ENCODE measurements at places on chromosomes 7 and 10.

DNA sequence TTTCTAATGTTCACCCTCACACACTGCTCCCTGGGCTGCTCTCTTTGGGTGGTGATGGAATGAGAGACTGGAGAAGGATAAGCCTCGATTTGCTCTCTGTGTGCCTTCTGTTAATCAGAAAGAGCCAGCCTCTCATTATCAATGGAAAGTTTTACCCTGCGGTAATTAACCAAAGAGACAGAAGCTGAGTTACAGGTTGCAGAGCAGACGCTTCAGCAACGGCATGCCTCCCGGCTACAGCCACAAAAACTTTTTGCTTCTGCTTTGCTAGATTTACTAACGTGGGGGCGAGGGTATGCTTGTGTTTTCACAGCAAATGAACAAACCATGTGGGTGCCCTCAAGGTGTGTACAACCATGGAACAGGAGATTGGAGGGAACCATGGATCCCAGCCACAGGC lies 18.0 kb downstream of the GIMAP4 start:
- no peak for DNase-seq

- DNase-seq, result no peak
Measured at GRCh38 chr7:30604901-30605300, 10.2 kb downstream of the GARS1 start.

DNA sequence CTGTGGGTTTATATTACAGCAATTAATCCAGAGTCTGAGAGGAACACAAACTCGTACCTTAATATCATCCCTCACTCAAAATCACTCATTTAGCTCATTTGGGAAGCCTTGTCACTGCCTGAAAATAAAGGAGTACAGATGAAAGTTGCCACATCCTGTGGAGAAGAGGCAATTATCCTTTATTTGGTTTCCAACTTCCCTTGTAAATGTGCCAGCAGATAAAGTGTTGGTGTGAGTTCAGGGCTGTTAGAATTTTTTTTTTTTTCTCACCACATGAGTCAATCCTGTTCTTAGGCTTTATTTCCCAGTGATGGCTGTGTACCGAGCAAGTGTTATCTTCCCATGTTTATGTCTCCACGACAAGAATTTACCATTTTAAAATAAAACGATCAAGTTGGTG lies 99.0 kb upstream of the SMIM30 start:
- no peak for DNase-seq

- DNase-seq, result no peak
Measured at GRCh38 chr7:11130012-11130411, 156.3 kb downstream of the PHF14 start.

DNA sequence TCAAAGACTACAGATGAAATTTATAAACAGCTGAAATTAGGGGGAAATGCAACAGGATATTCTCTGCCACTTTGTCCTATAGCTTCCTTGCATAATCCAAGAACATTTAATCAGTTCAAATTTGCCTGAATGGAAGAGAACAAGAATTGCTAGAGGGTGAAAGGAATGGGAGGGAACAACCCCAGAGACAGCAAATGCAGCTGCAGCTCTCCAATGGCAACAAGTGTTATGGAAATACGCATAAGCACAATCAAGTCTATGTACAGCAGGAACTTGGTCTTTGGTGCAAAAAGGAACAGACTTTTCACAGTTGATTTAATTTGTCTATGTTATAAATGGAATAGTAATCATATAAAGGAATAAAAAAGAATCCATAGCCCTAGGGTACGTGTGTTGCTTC lies 269.0 kb upstream of the ETV1 start:
- DNase-seq, result no peak
